ENCODE measurements at places on chromosomes 7 and 10. TPM values are rescaled to one million over a fixed set of nuclear protein-coding genes. Genes with fewer than 3 reads are reported as not detected.
A peak's percentile ranks its signal among the peaks of the same experiment; 100 is the strongest.

DNA sequence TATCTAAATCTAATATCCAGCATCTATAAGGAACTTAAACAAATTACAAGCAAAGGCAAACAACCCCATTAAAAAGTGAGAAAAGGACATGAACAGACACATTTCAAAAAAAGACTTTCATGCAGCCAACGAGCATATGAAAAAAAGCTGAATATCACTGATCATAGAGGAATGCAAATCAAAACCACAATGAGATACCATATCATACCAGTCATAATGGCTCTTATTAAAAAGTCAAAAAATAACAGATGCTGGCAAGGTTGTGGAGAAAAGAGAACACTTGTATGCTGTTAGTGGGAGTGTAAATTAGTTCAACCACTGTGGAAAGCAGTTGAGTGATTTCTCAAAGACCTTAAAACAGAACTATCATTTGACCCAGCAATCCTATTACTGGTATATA is 334.4 kb upstream of the CACNA2D1 start:
- no peak for DNase-seq

DNA sequence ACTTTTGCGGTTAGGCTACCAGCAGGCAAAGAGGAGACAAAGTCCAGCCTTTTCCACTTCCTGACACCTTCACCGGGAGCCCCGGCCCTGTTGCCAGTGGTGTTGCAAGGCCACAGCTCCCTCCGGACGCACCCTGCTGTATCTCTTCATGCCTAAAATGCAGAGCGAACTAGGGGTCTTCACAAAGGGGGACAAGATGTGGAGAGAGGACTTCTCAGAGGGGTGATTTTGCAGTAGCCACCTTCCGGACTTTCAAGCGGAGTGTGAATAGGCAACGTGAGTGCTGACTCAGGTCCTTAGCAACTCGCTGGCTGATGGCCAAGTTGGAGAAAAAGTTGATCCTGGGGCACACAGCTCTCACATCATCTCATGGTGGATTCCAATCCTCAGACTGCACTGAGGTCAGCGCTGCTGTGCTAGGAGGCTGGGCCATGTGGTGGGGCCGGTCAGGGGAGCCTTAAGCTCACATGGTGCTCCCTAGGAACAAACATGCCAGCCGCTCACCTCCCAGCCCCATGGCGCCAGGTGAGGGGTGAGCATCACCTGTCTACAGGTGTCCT is 166.3 kb downstream of the LCOR start:
- peak; percentile 72 for DNase-seq

- DNase-seq, result no peak
Observed at GRCh38 chr10:15387021-15387420, 15.9 kb upstream of the FAM171A1 start.

DNA sequence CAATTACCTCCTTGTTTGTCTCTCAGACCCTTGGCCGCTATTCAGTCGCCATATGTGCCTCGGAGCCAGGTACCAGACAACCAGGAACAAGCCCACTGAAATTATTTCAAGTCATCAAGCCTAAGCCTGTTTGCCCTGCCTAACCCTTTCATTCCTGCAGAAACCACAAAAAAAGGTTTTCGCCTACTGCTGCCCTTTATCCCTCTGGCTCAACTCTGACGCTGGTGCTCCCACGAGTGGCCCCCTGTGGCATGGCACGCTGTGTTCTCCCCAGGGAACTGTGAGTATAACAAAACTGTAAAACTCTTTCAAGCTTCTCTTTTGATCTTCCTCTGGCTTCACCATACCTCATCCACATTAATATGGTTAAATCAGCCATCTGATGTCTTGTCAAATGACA is 215.7 kb upstream of the CDC14C start:
- DNase-seq, result no peak

DNA sequence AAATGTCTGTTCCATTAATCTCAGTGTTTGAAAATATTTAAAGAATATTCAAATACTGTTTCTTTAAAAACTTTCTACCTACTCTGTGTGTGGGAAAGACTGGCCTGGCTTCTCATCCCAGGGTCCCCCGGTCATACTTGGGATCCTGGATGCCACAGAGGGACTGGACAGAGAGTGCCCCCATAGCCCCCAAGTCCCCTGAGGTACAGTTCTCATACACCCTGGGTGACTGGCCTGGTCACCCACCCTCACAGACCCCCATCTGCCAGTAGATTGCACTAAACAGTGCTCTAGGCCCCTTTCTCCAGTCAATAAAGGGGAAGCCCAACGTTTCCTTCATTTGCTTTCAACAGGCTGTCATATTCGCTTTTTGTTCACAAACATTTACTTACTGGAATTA is 3.0 kb downstream of the TMEM273 start:
- no peak for DNase-seq

The KNDC1 gene
- polyA plus RNA-seq, result 0.56 TPM

The INMT gene
- polyA plus RNA-seq, result 6.6 TPM

The HTR5A gene
- not detected for polyA plus RNA-seq

DNA sequence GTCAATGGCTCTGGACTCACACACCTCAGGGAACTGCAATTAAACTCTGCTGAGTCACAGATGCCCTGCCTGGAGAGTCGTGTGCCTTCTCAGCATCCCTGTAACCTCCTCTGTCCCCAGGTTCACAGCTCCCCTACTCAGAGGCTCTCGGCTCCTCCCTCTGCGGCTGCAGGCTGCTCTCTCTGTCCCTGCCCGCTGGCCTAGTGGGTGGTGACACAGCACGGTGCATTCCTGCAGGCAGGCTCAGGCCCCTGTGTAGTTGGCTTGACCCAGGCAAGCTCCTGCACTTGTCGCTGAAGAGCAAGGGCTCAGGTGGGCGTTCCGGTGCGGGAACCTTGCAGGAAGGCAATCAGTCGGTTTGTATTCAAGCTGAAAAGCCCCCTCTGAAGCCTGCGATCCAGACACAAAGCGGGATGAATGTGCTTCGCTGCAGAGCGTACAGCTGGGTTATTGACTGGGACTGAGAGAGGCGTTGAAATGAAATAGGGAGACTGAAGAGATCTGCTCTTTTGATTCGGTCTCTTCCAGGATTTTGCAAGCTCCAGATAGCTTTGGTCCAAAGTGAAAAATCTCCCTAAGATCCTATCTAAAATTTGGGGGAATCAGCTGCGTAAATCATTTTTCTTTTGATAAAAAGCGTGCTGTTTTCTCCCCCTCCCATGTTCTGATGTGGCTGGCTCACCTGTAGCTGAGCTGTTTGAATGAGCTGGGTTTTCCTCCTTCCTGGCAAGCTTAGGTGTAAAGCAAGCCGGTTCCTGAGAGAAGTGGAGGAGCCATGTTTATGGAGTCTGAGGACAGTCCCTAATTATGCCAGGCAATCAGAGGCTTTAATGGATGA is 208.7 kb upstream of the PHYHIPL start:
- DNase-seq, result no peak

Measured in AG04450 (cell line).